Stimulated activated CD8-positive, alpha-beta memory T cell treated with anti-CD3 and anti-CD28 coated beads, Interleukin-4, amount 100 ng/mL, for 1 hour (primary cell): ENCODE measurements at places on chromosomes 4 and X.
A peak's percentile ranks its signal among the peaks of the same experiment; 100 is the strongest.

DNA sequence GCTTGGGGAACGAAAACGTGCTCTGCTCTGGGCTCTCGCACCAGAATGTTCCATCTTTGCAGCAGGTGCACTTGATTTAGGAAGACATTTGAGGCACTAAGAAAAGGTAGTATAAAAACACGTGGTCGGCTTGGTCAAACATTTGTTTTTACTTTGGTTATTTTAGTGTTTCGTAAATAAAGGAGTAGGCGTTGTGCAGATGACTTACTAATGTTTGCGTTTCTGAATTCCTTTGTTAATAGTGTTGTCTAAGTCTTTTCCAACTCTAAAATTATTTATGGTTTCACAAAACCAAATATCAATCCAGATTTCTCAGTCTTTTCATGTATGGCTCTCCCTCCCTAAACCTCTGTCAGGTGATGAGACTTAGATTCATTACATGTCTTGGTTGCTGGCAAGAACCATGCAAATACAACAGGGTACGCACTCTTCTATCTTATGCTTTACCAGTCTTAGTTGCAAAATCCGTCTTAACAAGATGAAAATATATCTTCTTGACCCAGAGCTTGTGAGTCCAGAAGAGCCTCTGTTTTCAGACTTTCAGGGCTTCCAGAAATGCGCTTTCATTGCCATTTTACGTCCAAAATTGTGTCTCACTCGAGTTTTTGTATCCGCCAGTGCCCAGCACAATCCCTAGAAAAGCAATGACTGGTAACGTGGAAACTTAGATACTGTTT, 686 bp downstream of the MTHFD2L start:
- no peak for DNase-seq

GRCh38 chr4:48565362-48566033, 75.4 kb downstream of the ZAR1 start:
- no peak for DNase-seq

DNA sequence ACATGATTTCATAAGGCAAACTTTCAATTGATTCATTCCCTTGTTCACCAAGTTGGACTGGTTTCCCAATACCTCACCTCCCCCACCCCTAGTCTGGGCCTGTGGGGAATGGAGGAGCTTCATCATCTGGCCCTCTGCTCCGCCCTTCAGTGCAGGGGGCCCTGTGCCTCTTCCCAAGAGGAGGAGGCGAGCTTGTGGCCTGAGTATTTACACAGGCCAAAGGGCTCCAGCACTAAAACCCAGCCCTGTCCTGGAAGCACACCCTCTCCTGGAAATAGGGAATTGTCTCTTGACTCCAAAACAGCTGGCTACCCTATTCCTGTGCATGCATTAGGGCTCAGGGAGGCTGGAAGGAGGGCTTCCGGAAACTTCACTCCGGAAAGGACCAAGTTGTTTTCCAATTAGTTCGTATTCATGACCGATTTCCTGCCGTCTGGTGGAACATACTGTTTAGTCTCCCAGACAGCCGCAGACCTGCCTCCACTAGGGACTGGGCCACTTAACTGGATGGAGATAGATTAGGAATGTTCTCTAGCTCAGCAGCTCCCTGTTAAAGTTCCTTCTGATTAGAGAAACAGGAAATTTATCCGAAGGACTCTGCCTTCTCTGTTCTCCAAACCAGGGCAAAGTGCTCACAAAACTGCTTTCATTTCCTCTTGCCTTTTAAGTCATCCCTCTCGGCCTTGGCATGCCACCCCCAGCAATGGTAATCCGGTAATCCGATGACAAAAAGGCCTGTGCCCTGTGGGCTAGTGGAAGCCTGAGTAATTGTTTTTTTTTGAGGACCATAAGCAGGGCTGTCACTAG, 5.8 kb downstream of the SRPX2 start:
- DNase-seq: no peak

DNA sequence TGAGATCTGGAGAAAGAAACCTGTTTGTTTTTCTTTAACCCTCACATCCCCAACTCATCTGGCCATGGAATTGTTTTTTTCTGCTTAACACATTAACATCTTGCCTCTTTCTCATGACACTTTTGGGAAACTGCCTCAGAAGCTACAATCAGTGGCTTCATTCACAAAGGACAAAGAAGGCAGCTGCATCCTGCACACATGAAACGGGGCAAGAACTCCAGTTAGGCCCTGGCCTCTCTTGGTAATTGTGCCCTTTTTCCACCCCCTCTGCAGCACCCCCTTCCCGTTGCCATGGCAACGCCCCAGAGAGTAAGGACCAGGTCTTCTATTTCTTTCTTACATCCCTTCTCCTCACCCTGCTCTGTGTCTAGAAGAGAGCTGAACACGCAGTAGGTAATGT, 103.4 kb downstream of the PDGFRA start:
- DNase-seq: no peak

GRCh38 chr4:106717091-106717490, 319.0 kb downstream of the DKK2 start:
- DNase-seq: no peak

- no peak for DNase-seq
Observed at GRCh38 chrX:78116766-78117165, 12.7 kb downstream of the PGK1 start.

- no peak for DNase-seq
Observed at GRCh38 chr4:153538487-153539357, 72.6 kb downstream of the TMEM131L start.

DNA sequence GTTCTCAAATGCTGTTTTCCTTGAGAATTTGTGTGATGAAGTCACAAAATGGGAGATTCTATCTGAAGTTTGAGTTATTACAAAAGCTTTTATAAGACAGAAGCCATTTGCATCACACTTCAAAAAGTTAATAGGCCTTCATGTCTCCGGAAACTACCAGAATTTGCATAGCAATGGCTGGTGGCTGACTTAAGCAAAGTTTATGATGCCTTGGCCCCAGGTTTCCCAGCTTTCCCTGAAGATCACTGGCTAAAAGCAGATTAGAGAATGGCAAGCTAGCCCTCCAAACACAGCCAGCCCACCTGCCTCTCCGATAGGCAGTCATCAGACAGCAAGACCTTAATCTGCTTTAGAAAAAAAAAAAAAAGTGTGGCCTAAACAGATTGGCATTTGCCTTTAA, 197.8 kb downstream of the HS3ST1 start:
- DNase-seq: no peak

DNA sequence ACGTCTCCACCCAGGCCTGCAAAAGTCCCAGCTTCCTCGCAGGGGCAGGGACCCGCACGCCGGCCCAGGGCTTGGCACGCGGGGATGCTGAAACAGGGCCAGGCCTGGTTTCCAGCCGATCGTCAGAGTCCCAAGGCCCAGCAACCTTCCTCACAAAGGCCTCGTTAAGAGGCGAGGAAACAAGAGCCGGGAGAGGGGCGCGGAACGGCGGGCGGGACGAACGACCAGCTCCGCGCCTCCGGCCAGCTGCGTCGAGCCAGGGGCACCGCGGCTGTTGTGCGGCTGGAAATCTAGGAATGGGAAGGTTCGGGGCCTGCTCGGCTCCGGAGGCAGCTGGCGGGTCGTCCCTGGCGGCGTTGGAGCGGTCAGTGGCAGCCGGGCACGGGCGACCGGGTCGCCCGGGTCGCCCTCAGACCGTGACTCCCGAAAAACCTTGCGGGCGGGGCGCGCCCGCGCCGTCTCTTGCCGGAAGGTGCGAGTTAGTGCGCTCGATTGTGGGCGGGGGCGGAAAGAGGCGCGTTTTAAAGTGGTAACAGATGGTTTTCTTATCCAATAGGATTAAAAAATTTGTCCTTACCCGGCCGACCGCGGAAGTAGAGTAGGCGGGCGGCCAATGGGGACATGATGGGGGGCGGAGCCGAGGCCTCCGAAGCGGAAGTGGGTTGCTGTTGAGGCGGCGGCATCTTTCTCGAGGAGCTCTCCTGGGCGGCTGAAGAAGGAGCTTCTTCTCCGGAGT, at the start of gene RNF4:
Gene RNF4 (plus strand): TSS at position 651 of the 736 bp plus-strand sequence. CDS start 21,388 bp downstream, outside the sequence.
- peak; percentile 92 for DNase-seq

- no peak for DNase-seq
Observed at GRCh38 chr4:76705472-76705871, 192.5 kb downstream of the SOWAHB start.

- DNase-seq: no peak
Observed at GRCh38 chr4:26288355-26288909, 32.4 kb upstream of the RBPJ start.

- DNase-seq: no peak
Observed at GRCh38 chr4:7506119-7506518, 71.4 kb upstream of the PSAPL1 start.

GRCh38 chr4:78476108-78476704, 75.4 kb upstream of the ANXA3 start:
- DNase-seq: no peak

GRCh38 chr4:108361446-108361820, 192.7 kb upstream of the LEF1 start:
- no peak for DNase-seq

- no peak for DNase-seq
Observed at GRCh38 chr4:4456351-4456750, 69.4 kb downstream of the NSG1 start.

DNA sequence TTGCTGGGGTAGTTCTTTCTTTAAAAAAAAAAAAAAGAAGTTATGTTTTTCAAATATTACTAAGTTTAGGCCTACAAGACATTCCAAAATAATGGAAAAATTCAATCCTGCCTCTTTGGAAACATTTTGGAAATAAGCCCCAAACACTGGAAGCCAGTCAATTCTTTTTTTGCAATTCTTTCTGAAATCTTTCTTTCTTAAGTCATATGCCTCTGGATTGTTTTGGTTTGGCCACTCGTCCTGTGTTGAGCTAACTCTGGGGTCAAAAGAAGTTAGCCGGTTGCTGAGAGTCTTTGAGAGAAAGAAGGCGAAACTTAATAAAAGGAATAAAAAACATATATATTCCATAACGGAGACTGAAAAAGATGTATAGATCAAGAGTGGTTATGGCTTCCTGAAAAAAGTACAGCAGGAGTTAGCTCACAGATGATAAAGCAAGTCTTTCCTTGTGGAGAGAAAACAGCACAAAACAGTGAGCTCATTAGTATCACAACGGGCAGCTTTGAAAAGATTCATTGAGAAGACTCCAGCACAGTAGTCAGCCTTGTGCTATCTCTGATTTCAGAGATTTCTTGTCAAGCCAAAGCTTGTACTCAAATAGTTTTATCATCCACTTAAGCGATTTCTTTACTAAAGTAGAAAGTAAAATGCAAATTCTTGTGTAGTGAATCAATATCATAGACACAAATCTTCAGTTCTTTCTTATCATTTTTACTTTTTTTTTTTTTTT, 64.8 kb downstream of the PLS3 start:
- DNase-seq: no peak

GRCh38 chr4:2388429-2389182, 29.8 kb downstream of the ZFYVE28 start:
- DNase-seq: no peak

GRCh38 chr4:156771171-156771837, 200.3 kb downstream of the PDGFC start:
- DNase-seq: no peak

GRCh38 chr4:8772499-8773123, 99.0 kb downstream of the HMX1 start:
- DNase-seq: no peak

DNA sequence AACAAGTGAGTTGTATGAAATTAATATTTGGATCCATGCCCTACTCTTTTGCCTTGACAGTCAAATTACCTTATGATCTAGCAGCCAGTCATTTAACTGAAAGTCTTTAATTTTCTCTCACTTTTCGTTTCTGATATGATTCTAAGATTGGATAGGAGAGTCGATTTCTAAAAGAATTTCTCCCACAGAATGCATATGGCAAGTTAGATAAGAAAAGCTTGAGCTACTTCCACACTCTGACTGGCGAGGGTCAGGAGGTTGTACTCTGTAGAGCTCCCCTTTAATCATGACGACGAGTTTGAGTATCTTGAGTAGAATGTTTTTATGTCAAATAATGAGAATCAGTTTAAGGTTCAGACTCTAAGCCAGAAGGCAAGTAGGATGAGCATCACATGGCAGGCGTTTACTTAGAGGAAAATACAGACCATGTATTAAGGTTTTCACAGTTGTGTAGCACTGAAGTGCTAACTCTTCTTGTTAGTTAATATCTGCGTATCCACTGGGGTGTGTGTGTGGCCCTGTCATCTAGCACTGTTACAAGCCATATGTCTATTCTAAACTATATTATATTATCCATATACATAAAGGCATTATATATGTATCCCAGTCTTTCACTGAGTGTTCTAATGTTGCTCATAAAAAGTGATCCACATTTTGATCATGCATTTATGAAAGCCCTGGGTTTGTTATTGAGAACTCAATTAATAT, 37.8 kb downstream of the LRP2BP start:
- no peak for DNase-seq

DNA sequence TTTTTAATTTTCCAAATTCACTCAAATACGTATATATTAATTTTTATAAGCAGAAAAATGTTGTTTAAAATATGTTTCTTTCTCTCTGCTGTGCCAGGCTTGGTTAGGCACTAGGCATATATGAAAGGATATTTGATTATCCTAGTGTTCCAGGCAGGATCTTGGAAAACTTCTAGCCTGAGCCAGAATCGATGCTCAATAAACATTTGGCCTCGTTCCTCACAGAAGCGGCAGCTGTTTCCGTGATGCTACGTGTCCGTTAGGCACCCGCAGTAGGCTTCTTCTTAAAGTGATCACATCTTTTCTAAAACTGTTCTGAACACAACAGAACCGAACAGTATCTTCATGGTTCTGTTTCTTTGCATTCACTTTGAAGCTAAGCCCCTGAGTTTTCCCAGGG, 50.1 kb upstream of the CRMP1 start:
- DNase-seq: no peak

GRCh38 chrX:106950381-106950780, 30.2 kb downstream of the CLDN2 start:
- DNase-seq: no peak

- DNase-seq: no peak
Observed at GRCh38 chr4:53064609-53065008, 202.5 kb downstream of the RASL11B start.

- DNase-seq: no peak
Observed at GRCh38 chrX:150625097-150625496, 56.7 kb downstream of the MTM1 start.

- DNase-seq: no peak
Observed at GRCh38 chrX:15812192-15812938, 22.1 kb downstream of the ZRSR2 start.

DNA sequence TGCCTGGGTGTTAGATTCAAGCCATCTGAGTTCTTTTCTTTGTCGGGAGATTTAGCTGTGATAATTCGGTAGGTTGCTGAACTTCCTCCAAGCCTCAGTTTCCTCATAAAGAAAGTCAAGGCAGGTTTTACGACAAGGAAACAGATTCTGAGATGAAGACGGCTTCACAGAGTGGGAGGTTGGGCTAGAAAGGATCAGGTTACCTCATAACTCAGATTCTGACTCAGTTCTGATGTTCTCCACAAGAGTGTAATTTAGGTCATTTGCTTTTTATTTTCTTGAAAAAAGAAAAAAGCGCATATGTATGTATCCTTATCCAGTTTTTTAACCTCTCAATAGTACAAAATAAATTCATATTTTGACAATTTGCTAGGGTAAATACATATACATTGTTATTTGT, 47.2 kb upstream of the ELOVL6 start:
- no peak for DNase-seq

GRCh38 chr4:13367691-13368090, 116.4 kb downstream of the RAB28 start:
- no peak for DNase-seq

GRCh38 chr4:158914218-158914617, 145.4 kb downstream of the FNIP2 start:
- DNase-seq: no peak
